ENCODE measurements at places on chromosomes 13 and 19.

DNA sequence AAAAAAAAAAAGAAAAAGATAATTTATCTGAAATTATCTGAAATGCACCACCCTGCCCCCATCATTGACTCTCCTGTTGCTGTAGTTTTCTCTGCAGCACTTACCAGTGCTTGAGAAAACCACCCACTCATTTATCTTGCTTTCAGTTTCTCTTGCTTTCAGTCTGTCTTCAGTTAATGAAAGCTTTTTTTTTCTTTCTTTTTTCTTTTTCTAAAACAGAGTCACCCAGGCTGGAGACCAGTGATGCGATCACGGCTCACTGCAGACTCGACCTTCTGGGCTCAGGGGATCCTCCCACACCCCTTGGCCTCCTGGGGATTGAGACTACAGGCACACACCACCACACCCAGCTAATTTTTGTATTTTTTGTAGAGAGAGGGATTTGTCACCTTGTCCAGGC lies 4.3 kb upstream of the ACP5 start:
- peak; percentile 59 for DNase-seq

GRCh38 chr13:25085125-25085742 lies 10.7 kb upstream of the PABPC3 start:
- no peak for DNase-seq

DNA sequence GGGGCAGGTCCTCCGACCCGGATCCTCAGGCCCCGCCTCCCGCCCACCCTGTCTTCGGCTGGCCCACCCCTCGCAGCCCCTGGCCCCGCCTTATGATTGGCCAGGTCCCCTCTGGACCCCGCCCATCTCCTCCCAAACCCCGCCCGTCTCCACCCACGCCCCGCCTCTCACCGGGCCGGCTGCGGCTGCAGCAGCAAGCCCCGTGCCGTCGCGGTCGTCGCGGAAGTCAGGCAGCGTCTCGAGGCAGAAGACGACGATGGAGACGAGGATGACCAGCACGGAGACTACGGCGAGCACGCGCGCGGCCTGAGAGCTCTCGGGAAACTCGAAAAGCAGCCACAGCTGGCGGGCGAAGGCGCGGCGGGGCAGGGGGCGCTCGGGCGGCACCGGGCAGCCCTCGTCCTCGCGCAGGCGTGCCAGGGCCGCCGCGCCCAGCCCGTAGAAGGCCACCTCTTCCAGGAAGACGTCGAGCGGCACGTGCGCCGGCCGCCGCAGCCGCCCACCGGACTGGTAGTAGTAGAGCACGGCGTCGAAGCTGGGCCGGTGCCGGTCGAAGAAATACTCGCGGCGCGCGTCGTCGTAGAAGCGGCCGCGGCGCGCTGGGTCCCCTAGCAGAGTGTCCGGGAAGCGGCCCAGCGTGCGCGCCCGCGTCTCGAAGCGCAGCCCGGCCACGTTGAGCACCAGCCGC lies 495 bp downstream of the KCNA7 start:
- DNase-seq = no peak

DNA sequence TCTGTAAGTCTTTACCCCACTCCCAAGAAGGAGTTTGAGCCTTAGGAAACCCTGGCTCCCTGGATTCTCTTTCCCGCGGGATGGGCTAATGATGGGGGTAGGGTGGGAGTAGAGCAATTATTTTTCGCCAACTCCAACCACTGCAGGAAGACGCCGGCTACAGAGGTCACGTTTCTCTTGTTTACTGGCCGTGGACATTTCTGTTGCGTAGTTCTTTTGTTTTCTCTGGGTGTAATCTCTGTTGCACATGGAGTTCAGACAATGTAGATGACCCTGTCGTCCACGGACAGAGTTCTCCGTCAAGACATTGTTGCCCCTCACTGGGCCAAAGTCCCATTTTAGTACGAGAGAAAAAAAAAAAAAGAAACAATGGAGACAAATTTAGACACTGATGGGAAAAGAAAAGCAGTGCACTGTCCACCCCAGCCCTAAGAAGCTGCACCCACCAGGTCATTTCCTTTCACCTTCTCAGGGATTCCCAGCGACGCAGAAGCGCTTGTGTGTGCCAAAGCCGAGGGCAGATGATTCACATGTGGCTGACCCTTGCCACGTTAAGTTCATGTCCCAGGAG lies 133.9 kb upstream of the ARGLU1 start:
- DNase-seq = no peak

- DNase-seq = no peak
These were observed 35.2 kb downstream of the KCTD15 start for GRCh38 chr19:33831825-33832224.

GRCh38 chr13:112441779-112442310 lies 65.7 kb downstream of the SPACA7 start:
- DNase-seq = no peak

DNA sequence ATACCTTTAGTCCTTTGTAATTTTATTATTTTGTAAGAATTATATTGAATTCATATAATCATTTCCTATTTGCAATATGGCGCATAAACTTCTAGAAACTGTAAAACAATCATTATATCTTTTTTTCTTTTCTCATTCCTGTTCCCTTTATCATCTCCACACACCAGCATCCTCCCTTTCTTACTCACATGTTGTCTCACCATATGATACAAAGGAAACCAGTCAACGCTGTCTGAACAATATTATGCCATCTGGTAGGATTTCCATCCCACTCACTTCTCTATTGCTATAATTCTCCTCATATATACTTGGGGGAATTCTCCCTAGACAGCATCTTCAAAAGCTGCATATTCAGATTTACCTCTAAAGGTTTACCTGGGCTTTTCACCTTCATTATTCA lies 389.8 kb downstream of the NDFIP2 start:
- DNase-seq = no peak

DNA sequence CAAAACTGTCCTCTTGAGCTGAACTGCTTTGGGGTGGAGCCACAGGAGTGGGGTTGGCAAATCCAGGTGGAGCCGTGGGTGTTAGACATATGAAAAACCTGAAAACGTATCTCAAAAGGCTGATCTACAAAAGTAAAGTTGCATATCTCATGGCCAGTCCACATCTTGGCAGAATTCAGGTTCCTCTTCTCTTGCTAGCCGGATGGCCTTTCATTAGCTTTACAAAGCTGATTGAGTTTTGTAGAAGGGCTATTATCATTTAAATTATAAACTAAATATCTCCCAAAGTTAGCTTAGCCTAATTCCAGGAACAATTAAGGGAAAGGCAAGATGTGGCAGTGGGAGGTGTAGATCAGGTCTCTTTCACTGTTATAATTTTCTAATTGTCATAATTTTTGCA lies 1427.7 kb downstream of the EFNB2 start:
- no peak for DNase-seq

- peak; percentile 85 for DNase-seq
These were observed at the start of gene GPATCH1 for GRCh38 chr19:33080761-33081681. GPATCH1 (plus strand) TSS chr19:33081181; CDS start chr19:33081194, 13 bp downstream.

DNA sequence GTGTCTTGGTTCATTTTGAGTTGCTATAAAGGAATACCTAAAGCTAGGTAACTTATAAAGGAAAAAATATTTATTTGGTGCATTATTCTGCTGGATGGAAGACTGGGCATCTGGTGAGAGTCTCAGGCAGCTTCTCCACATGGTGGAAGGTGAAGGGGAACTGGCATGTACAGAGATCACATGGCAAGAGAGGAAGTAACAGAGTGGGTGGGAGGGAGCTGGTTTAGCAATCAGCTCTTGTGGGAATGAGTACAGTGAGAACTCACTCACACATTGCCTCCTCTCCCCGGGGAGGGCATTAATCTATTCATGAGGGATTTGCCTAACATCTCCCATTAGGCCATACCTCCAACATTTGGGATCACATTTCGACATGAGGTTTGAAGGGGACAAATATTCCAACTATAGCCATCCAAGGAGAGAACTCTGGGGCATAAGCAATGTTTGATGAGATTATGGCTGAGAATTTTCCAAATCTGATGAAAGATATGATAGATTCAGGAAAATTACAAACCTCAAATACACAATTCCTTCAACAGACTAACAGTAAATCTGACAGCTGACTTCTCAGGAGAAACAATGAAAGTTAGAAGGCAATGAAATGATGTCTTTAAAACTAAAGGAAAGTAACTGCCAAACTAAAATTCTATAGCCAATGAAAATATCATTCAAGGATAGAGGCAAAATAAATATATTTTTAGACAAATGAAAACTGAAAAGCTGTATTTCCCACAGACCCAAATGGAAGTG lies 52.5 kb downstream of the MTUS2 start:
- no peak for DNase-seq

DNA sequence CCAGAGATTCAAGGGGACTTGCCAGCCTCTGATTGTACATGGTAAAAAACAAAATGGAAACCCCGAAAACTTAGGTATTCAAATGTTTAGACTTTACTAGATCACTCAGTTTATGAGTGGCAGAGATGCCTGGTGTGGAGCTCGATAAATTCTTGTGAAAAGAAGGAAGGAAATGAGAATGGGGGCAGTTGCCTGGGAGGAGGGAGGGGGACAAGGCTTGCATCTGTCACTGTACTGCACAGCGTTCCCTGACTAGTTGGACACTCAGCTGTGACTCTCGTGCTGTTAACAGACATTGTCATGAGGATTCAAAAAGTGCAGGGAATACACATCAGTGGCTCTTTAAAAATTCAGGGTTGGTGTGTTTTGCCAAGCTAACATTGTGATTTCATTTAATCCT lies 232.9 kb downstream of the ZIC5 start:
- no peak for DNase-seq

DNA sequence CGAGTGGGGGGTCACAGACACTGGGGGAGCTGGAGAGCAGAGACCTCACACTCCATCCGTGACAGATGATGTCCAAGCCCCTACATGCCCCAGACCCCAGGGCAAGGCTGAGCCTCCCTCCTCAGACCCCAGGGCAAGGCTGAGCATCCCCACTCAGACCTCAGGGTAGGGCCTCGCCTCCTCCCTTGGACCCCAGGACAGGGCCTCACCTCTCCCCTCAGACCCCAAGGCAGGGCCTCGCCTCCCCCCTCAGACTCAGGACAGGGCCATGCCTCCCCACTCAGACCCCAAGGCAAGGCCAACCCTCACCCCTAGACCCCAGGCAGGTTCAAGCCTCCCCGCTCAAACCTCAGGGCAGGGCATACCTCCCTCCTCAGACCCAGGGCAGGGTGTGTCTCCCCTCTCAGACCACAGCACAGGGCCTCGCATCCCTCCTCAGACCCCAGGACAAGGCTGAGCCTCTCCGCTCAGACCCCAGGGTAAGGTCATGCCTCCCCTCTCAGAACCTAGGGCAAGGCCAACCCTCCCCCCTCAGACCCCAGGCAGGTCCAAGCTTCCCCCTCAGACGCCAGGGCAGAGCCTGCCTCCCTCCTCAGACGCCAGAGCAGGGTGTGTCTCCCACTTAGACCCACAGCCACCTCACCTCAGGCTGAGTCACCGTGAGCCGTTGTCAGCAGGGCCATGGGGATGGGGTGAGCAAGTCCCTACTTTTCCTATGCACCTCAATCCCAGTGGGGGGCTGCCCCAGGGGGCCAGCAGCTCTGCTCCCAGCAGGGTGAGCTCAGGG lies 1.7 kb upstream of the S1PR4 start:
- peak; percentile 65 for DNase-seq

GRCh38 chr19:35902870-35903475 lies 644 bp downstream of the HCST start:
- no peak for DNase-seq

GRCh38 chr13:112714376-112715174 lies 24.7 kb downstream of the ATP11A start:
- DNase-seq = no peak
